B cell (primary cell): ENCODE measurements at places on chromosomes 6 and 20.

GRCh38 chr20:32569380-32570305 is 15.5 kb downstream of the NOL4L start:
- no peaks in the 10 kb centered on the region for H3K36me3 ChIP-seq
- H3K4me3 ChIP-seq: no peak overlapping the region
- H3K27me3 ChIP-seq: no peaks in the 10 kb centered on the region
- H3K27ac ChIP-seq: no peak overlapping the region
- no peak for DNase-seq

GRCh38 chr6:53916804-53917463 is 122.1 kb downstream of the LRRC1 start:
- no peaks in the 10 kb centered on the region for H3K27me3 ChIP-seq
- no peak overlapping the region for H3K4me3 ChIP-seq
- no peak overlapping the region for H3K27ac ChIP-seq

DNA sequence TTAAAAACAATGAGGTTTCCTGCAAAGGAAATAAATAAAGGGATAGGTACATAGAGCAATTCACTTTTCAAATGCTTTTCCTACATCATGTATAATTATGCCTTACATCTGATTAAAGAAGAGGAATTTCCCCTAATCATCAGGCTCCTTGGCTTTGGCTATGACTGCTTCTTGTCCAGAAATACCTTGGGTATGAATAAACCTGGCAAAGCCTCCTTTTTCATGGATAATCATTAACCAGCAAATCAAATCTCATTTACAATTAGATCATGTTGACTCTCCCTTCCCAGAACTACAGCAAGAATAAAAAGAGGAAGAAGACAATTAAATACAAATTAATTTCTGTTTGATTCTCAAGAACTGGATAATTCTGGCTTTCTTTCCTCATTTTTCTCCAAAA is 58.0 kb upstream of the CD2AP start:
- peaks cover 6% of the 10 kb centered on the region for H3K4me1 ChIP-seq
- H3K27me3 ChIP-seq: no peaks in the 10 kb centered on the region
- DNase-seq: no peak
- H3K27ac ChIP-seq: no peak overlapping the region
- H3K4me3 ChIP-seq: no peak overlapping the region

DNA sequence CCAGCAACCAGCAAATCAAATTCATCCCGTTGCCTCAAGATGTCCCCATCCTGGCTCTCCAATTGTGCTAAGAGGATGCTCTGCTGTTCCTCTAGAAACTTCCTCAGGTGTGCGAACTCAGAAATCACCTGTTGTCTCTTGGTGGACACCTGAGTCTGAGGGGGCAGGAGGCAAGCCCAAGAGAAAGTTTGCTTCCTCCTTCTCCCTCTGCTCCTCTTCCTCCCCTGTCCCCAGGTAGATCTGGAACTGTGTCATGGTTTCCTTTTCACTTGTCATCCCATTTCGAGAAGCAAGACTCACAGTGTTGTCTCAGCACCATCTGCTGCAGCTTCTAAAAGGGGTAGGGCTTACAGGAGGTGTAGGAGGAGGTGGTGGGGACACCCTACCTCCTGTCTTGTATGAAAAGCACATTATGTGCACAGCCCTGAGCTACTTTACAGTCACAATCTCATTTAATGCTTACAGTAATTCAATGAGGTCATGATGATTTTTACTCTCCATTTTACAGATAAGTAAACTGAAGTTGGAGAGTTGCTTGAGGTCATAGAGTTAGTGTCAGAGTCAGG is 2.5 kb downstream of the TRIM10 start:
- peaks cover 3% of the 10 kb centered on the region for H3K27me3 ChIP-seq
- no peak for DNase-seq
- H3K4me3 ChIP-seq: no peak overlapping the region

DNA sequence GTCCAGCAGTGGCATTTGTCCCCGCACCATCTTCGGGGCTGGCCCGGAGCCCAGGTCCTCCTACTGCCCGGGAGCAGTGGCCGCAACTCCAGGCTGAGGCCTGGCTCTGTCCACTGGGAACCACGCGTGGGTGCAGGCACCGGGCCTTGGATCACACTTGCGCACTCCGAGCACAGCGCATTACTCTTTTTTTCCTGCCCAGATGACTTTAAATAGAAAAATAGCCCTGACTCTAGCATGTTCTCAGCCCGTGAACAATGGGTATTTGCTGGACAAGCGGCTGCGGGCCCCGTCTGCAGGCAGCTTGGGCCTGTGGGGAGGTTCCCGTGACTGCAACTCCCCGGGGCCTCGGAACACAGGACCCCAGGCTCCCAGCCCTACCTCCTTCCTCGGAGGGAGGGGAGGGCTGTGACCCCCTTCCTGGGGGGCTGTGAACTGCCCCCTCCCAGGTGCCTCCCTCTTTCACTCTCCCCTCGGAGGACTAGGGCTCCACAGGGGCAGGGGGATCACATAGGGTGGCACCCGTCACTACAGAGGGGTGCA is 162.2 kb downstream of the TBXT start:
- no peak overlapping the region for H3K4me3 ChIP-seq
- DNase-seq: no peak
- H3K36me3 ChIP-seq: no peaks in the 10 kb centered on the region
- H3K27ac ChIP-seq: no peak overlapping the region

DNA sequence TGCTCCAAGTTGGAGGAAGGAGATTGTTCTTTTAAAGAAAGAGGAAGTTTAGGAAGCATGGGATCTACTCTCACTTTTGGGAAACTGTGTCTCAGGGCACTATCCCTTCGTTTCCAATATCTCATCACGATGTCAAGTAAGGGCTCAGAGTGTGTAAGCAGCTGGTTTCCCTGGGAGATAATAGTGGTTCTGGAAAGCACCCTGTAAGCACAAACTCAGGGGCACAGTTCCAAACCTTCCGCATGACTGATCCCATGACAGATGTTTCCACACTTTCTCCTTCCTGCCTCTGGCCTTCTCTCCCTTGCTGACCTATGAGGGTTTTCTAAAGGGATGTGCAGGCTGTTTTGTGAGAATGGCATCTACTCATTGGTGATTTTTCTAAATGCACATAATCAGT is 33.9 kb downstream of the ADTRP start:
- H3K27me3 ChIP-seq: no peaks in the 10 kb centered on the region
- H3K4me3 ChIP-seq: no peak overlapping the region
- no peak overlapping the region for H3K27ac ChIP-seq
- H3K36me3 ChIP-seq: no peaks in the 10 kb centered on the region
- no peaks in the 10 kb centered on the region for H3K4me1 ChIP-seq

DNA sequence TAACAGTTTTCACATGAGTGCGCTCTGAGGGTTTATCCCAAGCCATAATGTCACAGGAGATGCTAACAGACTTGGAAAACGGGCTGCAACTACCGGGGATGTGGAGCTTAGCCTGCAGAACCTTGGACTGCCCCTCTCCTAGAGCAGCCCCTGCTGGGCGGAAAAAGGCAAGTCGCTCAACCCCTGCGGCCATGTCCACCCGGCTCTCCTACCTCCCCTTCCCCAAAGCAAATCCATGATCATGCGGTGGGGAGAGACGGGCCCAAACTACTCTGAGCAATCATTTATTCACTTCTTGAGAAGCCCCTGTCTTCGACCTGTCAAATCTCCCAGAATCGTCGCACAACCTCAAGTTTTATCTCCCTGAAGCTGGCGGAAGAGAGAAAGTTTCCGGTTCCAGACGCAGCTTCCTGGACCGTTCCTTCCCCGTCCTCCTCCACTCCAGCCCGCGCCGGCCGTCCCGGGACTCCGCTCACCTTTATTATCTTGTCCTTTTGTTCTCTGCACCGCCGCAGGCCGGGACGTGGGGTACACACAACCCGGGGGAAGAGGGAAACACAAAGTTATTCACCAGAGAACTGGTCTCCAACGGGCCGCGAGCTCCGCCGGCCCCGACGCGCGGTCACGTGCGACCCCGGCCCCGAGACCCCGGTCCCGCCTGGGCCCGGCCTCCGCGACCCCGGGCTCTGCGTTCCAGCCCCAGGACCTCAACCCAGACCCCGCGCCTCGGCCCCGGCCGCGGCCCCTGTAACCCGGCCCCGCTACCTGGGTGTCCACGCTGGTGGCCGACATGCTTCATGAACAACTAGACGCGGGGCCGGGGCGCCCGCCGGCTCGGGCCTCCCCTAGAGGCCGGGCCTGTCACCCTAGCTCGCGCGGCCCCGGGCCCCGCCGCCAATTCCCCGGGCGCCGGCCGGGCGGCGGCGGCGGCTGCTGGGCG is 560 bp downstream of the YTHDF1 start:
- H3K36me3 ChIP-seq: peaks cover 31% of the 10 kb centered on the region
- H3K27ac ChIP-seq: no peak overlapping the region
- no peaks in the 10 kb centered on the region for H3K27me3 ChIP-seq
- DNase-seq: no peak

DNA sequence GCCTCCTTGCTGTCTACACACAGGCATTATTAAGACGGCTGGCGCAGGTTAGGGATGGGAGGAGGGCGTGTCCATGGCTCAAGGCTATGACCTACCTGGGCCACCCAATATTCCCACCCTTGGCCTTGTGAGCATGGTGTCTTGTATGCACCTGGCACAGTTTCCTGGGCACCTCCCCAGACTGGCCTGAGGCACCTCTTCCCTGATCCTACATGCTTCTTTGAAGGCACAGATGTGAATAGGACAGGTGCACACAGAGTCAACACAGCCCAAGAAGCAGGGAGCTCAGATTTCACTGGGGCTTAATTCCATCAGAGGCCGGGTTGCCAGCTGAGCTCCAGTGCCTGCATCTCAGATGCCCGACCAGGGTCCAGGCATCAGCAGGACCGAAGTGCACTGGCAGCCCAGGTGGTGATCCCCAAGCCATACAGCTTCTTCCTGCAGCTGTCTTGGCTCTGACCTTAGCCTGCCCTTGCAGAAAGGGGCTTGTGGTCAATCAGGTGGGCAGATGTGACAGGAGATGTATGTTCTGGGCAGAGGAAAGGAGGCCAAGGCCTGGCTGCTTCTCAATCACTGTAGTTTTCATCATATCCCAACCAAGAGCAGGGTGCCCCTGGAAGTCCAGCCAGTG is 287.7 kb downstream of the CLIC5 start:
- DNase-seq: no peak
- no peaks in the 10 kb centered on the region for H3K27me3 ChIP-seq
- H3K36me3 ChIP-seq: no peaks in the 10 kb centered on the region

DNA sequence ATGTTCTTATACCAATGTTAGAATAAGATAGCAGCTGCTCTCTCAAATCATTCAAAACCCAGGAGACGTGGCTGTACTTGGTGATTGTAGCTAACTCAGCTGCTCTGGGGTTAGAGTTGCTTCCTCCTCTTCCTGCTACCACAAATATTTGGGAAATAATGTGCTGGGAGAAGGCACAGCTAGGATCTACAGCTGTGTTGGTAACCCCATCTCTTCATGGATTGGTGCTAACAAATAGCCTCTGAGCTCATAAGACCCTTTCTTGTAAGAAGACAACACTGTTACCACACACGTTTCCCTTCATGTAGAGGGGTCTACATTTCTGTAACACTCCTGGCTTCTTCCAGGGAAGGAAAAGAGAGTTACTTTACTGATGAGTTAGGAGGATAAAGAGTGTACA is 911.0 kb upstream of the CITED2 start:
- no peak overlapping the region for H3K4me3 ChIP-seq
- H3K4me1 ChIP-seq: no peaks in the 10 kb centered on the region
- H3K36me3 ChIP-seq: no peaks in the 10 kb centered on the region
- DNase-seq: no peak
- H3K27me3 ChIP-seq: no peaks in the 10 kb centered on the region

DNA sequence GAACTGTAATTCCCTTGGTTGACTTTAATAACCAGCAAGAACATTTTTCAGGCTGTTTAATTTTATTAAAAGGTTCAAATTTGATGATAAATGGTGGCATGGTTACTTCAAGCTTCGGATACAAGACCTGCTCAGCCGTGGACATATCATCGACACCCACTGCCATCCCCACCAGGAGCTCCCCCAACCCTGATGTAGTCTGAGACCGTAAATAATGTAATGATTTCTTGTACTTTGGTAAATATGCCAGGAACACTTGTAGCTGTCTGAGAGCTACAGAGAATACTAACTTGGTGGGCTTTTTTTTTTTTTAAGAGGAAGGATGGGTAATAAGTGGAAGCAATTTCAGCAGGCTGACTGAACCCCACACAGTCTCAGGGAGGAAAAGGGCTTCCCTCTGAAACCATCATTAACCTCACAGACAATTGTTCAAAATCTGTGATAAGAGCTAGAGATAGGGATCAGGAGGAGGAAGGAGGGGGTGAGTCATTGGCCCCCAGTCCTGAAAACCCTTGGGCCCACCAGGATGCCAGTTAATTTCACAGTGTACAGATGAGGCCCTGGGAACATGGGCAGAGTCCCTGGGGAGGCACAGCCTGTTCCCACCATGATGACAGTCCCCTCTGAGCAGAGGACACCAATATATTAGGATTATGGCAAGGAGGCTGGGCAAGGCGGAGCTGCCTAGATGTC is 56.0 kb downstream of the APCDD1L start:
- H3K27ac ChIP-seq: no peak overlapping the region
- H3K36me3 ChIP-seq: no peaks in the 10 kb centered on the region
- peaks cover 21% of the 10 kb centered on the region for H3K4me1 ChIP-seq
- DNase-seq: no peak
- no peak overlapping the region for H3K4me3 ChIP-seq
- no peaks in the 10 kb centered on the region for H3K27me3 ChIP-seq

DNA sequence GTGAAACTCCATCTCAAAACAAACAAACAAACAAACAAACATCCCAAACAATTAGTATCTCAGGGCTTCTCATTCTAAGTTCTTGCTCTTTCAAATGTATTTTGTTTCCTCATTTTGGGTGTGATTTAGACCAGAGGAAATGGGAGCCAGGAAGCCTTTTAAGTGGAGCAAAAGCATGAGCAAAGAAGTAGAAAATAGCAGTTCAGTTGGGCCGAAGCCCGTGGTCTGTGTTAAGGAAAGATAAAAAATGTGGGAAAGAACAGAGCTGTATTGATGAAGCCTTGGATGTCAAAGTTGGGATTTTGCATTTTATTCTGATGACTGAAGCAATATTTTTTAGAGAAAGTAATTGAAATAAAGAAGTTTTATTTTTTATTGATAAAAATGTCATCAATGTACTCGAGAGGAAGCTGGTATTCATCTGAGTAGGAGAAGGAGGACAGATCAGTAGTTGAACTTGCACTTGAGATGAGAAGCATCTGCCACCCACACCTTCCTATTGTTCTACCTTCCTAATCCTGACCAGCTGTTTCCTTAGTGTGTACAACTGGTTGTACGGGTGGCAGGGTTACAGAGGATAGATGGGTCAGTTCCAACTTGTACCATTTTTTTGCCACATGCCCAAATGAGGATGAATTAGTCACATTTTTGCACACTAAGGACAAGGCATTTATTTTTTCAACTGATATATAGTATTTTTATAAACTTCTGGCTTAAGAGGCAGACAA is 56.1 kb downstream of the KIAA0408 start:
- no peak for DNase-seq
- no peaks in the 10 kb centered on the region for H3K27me3 ChIP-seq
- H3K36me3 ChIP-seq: no peaks in the 10 kb centered on the region

- no peak overlapping the region for H3K4me3 ChIP-seq
- peaks cover 4% of the 10 kb centered on the region for H3K4me1 ChIP-seq
- no peak overlapping the region for H3K27ac ChIP-seq
- H3K36me3 ChIP-seq: no peaks in the 10 kb centered on the region
- DNase-seq: no peak
These were observed 4.6 kb downstream of the PTGIS start for GRCh38 chr20:49563015-49563980.

- no peak overlapping the region for H3K27ac ChIP-seq
- H3K27me3 ChIP-seq: no peaks in the 10 kb centered on the region
- no peaks in the 10 kb centered on the region for H3K4me1 ChIP-seq
- DNase-seq: no peak
- H3K36me3 ChIP-seq: no peaks in the 10 kb centered on the region
- no peak overlapping the region for H3K4me3 ChIP-seq
These were observed 165.9 kb upstream of the MARCKS start for GRCh38 chr6:113691260-113691656.

GRCh38 chr20:38353316-38353715 is 7.0 kb downstream of the LBP start:
- no peaks in the 10 kb centered on the region for H3K27me3 ChIP-seq
- DNase-seq: no peak
- H3K36me3 ChIP-seq: no peaks in the 10 kb centered on the region
- no peak overlapping the region for H3K27ac ChIP-seq
- H3K4me1 ChIP-seq: no peaks in the 10 kb centered on the region
- no peak overlapping the region for H3K4me3 ChIP-seq
